ENCODE measurements at places on chromosomes 3 and 15.

DNA sequence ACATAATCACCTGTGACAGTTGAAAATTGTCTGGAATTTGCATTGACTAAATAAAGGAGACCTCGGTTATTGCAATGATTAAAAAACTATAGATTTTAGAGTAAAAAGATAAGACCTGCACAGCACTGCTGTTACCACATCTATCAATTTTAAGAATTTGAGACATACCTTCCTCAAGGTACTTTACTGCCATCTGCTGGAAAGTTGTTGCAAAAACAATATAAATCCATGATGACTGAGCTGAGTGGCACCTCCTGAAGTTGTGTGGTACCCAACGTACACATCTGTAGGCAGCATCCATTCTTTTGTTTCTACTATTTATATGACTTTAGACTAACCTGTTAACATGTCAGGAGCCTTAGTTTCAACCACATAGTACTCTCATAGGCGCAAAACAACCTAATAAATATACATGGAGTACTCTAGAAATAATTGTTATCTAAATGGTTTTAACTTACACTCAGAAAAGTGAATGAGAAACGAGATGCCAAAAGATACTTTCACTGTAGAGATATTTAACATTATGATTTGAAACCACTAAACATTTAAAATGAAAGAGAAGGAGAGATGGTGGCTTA, 106.7 kb downstream of the GHSR start:
- peak; percentile 10 for DNase-seq

DNA sequence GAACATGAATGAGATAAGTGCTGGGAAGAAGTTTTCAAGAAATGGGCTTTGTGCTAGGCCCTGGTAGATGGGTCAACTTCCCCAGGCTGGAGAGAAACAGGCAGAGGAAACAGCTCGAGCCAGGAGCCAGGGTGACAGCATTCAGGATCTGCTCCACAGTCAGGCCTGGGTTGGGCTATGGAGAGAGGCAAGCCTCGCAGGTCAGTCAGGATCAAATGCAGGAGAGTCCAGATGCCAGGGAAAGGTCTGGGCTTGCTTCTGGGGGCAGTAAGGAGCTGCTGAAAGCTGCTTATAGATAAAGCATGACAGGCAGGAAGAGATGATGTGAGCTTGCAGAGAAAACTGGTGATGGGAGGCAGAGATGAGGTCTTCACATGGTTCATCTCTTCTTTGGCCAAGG, 11.0 kb upstream of the USP3 start:
- DNase-seq, result no peak

- no peak for DNase-seq
These were observed 153.3 kb downstream of the P3H2 start for GRCh38 chr3:189967254-189967865.

DNA sequence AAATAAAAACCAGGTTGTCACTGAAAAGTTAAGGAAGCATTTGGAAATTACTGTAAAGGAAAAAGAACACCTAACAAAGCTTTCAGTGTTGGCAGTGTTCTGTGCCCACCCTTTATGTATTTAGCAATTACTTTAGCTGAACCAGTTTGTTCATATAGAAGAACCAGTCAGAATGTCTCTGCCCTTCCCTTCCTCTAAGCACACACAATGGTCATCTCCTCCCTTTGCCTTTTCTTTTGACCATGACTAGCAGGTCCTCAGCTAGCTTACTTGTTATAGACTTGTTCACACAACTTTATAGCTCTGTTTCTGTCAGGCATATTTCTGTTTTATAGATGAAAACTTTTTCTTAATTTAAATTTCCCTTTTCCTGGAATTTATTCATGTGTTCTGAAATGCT, 59.6 kb downstream of the AKAP13 start:
- no peak for DNase-seq

GRCh38 chr3:71421475-71421819, 162.1 kb downstream of the FOXP1 start:
- DNase-seq, result no peak

GRCh38 chr15:48500595-48500994, 144.9 kb downstream of the FBN1 start:
- DNase-seq, result no peak

GRCh38 chr3:172415323-172415722, 32.9 kb downstream of the GHSR start:
- no peak for DNase-seq

DNA sequence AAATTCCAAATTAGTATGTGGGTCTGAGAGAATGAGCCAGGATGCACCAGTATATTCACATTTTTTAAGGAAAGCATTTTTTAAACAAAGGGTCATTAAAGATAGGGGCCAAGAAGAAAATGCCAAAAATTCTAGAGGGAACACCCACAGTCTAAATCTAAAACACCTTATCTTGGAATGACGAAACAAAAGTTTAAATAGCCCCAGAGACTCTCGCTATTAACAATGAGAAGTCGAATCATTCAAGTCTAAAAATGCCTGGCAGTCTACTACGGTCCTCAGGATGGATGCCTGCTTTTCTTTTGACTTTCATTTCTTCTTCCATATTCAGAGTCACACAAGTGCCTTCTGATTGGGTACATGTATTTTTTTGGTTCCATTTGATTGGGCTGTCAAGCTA, 66.3 kb downstream of the SSUH2 start:
- no peak for DNase-seq
